ENCODE measurements at places on chromosomes 2 and 18.

DNA sequence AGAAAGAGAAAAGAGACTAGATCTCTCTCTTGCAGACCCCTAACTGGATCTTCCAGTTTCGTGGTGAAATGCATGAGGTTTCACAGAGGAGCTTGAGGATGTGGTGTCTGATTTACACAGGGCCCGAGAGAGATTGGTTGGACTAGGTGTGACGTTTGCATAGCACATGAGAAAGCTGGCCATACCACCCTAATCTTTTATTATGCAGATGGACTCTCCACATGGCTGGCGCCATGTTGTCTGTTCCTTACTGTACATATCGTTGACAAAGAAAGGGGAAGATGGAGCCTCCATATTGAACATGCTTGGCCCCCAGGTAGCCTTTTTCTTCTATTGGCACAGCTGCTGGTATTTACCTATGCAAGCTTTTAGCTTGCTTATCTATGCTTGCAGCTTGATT lies 27.5 kb upstream of the PGAP1 start:
- no peak for DNase-seq

GRCh38 chr18:76274468-76275289 lies 220.4 kb downstream of the ZNF516 start:
- DNase-seq, result no peak

DNA sequence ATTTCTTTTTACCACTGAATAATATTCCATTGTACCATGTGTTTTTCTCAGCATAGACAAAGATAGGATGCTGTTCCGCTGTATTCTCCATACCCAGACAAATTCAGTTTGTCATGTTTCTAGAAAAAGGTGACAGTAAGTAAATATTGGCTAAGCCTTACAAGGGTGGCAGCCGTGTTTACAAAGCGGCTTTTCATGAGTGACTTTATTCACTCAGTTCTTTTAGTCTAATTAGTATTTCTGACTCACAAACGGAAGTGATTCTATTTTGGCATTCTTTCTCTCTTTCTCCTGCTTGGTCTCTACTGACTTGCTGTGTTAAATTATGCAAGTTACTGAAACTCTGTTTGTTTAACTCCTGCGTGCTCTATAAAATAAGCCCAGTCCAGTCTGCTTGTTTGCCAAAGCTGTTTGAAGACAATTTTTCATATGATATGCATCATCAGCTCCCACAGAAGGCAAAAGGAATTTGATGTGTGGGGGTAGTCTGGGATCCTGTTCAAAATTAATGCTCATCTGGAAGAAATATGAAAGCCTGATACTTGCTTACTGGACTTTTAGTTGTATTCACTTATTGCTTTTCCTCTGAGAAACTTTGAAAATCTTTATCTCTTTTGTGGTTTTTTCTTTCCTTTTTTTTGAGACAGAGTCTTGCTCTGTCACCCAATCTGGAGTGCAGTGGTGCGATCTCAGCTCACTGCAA lies 2.3 kb upstream of the PLEKHH2 start:
- DNase-seq, result no peak

- no peak for DNase-seq
These were observed 252.5 kb downstream of the GLI2 start for GRCh38 chr2:120988051-120988699.

GRCh38 chr2:241970716-241971115 lies 101.2 kb downstream of the RTP5 start:
- no peak for DNase-seq

- no peak for DNase-seq
These were observed 91.2 kb downstream of the SLC8A1 start for GRCh38 chr2:40360652-40361051.

DNA sequence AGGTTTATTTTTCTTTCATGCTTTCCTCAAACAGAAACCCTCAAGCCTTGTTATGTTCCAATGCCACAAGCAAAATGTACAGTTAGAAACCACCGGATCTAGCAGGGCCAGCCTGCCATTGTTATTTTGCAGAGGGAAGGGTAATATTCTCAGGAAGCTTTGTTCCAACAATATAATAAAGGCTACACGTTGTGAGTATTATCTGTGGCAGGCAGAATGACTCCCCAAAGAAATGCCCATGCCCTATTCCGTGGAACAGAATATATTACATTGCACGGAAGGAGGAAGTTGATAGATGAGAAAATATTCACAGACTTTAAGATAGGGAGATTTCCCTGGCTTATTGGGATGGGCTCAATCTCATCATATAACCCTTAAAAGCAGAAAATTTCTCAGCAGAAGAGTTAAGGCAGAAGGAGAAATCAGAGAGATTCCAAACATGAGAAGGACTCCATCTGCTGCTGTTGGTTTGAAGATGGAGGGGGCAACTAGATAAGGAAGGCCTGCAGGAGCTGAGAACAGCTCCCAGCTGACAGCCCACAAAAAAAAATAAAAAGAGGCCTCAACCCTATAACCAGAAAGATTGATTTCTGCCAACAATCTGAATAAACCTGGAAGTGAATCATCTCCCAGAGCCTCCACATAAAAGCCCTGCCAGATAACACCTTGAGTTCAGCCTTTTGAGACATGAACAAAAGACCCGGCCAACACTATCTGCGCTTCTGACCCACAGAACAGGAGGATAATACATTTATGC lies 466.6 kb downstream of the LPIN1 start:
- DNase-seq, result no peak

GRCh38 chr2:63218800-63219526 lies 168.3 kb downstream of the OTX1 start:
- DNase-seq, result no peak

GRCh38 chr2:136225950-136226835 lies 108.2 kb upstream of the CXCR4 start:
- peak; percentile 24 for DNase-seq

DNA sequence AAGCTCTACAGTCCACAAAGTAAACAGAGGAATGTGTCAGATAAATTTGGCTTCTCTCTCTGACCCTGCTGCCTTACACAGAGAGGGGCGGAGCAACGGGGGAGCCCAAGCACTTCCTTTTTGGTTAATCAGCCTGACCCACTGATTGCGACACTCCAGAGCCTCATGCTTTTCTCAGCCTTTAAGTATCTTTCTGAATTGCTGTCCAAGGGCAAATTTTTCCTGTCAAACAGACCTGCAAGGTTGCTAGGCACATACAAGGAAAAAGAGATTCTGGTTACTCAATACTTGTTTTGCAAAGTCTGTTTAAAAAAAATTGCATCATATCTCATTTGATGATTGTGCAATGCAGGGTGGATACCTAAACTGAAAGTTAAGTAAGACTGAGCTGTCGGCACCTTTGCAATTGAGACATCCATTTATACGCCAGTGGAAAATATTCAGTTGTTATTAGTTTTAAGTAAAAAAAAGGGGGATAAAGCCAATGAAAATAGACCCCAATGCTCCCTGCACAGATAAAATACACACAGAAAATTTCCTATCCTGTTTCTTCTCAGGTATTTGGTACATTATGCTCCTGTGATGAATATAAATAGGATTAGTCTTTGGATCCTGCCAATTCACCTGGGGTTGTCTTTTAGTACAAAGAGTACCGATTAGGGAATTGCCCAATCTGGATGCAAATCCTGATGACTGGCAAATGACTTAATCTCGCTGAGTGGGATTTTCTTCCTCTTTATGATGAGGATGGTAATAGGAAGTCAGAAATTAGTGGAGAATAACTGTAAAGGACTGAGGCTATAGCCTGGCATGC lies 260.2 kb upstream of the TRIB2 start:
- DNase-seq, result peak; percentile 88

DNA sequence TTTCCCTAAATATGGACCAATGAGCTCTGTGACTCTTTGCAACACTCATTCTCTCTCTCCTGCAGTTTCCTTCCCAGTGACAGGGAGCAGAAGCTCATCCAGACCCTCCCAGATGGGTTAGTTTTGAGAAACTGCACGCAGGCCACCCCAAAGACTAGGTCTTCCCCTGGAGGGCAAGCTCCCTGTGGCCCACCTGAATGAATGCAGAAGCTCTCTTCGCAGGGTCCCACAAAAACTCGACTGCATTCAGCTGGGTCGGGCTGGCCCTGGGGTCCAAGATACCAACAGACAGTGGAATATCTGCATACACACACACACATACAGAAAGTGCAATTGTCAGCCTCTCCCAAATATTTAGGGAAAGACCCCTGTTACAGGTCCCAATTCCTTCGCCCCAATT lies 37.0 kb downstream of the TFCP2L1 start:
- DNase-seq, result no peak

DNA sequence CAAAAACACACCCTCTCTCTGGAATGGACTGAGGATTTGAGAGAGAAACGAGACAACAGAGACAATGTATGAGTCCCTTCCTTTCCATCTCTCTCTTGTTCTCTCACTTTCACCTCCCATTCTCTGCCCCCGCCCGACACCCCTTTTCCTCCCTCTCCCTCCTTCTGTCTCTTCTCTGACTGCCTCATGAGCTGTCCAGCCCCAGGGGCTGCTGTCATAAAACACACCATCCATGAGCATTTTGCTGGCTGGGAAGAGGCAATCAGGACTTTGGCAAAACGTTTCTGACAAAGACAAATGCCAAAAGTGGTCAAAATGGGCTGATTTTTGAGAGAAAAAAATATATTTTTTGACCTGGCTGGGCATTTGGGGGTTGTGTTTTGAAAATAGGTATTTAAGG lies 377.2 kb downstream of the EN1 start:
- no peak for DNase-seq

All from KG1 (cell line).